Stimulated activated CD8-positive, alpha-beta memory T cell treated with anti-CD3 and anti-CD28 coated beads, Interleukin-15, amount 100 ng/mL, for 1 hour (primary cell): ENCODE measurements at places on chromosomes 13 and 19.

- no peak for DNase-seq
These were observed 1.5 kb upstream of the KCNN4 start for GRCh38 chr19:43782311-43782660.

GRCh38 chr19:457636-458035 is 3.2 kb downstream of the SHC2 start:
- DNase-seq: no peak

- DNase-seq: no peak
These were observed 600 bp downstream of the AP1M1 start for GRCh38 chr19:16198370-16198651.

GRCh38 chr19:16714702-16715287 is 4.9 kb upstream of the NWD1 start:
- DNase-seq: no peak

DNA sequence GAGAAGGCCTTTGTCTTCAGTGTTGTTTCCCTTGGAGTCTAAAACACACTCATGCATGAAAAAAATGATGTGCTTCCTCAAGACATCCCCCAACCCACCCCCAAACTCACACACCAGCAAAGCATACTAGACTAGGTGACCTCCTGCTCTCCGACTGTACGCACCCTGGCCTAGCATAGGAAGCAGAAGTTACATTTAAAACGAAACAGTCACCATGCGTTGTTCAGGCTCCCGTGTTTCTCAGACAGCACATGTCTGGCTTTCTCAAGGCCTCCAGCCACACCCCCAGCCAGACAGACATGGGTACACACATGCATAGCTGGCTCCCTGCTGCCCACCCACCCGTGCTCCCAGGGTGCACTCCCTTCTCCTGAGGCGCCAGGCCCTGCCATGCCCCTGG is 28.7 kb upstream of the C1QTNF9 start:
- DNase-seq: no peak

DNA sequence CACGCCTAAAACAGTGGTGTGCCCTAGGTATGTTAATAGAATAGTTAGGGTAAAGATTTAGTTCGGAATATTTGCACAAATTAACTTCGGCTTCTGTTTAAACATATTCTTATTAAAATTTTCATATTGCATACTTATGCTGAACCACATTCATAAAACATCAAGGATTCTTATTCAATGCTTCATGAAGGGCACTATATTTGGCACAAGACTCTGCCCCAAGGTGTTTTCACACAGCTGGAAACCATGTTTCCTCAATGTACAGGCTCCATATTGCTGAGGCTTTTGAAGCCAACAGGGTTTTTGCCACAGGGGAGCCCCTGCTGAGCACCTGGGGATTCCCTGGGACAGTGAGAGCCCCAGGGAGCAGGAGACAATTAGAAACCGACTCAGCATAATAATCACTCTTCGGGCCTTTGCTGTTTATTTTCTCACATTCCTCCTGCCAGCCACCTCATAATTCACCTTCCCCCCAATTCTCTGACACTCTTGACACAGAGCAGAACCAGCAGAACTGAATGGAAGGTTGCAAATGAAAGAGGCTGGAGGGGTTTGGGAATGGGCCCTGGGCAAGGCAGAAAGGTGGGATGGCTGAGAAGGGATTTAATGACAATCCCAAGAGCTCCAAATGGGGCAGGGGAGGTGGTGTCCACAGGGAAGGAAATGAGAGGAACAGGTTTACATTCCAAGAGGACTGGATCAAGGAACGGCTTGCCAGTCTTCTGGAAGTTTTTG is 72.3 kb upstream of the POMP start:
- DNase-seq: no peak

- no peak for DNase-seq
These were observed 6.3 kb upstream of the IGSF23 start for GRCh38 chr19:44607049-44607448.

- no peak for DNase-seq
These were observed 19.4 kb upstream of the PSG2 start for GRCh38 chr19:43101950-43102349.

- DNase-seq: no peak
These were observed 32.3 kb downstream of the WASF3 start for GRCh38 chr13:26589754-26590153.

- DNase-seq: no peak
These were observed 8.4 kb upstream of the RAP2A start for GRCh38 chr13:97425590-97425989.

DNA sequence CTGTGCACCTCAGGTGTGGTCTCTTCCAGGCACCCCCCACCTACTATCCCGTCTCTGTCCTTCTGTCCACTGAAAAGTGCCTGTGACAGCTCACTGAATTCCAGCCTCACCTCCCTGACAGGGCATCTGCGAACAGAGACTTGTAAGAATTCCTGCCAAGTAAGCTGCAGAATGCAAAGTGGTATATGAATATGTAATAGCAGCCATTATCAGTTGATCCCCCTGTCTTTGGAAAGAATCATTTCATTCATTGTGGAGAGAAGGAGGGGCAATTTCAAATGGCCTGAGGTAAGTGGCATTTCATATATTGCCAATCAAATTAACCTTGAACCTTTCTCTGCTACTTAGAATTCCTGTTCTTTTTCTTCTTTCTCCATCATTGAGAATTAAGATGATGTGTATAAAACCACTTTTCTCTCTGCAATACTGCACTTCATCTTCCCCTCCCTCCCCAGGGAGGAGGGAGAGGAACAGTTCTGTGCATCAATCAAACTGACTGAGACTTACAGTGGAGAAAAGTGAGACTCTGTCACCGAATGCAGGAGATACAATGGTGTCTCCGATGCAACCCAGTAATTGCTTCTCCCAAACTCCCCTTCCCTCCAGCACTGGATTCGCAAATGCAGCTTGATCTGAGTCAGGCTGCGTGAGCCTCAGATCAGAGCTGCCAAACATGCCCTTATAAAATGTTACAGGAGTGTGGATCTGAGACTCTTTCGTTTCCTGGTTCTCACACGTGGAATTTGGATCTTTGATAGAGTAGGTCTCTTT is 91.7 kb downstream of the SLC10A2 start:
- DNase-seq: no peak

- no peak for DNase-seq
These were observed 1615.4 kb downstream of the EFNB2 start for GRCh38 chr13:104920091-104920490.

DNA sequence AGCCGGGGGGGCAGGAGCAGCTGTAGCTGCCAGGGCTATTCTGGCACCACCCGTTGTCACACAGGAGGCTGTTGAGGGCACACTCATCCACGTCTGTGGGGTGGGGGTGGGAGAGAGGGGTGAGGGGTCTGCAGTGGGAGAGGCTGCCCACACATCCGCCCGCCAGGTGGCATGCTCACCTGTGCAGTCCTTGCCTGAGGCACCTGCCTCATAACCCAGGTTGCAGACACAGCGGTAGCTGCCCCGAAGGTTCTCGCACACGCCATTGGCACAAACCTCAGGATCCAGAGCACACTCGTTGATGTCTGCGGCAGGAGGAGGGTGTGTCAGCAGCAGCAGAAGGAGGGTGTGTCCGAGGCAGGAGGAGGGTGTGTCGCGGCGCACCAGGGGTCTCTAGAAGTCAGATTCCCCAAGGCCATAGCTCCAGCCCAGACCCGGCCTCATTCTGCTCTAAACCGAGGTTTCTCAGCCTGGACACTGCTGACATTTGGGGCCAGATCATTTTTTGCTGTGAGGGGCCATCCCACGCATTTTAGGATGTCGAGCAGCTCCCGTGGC is 20.3 kb downstream of the FBN3 start:
- DNase-seq: no peak

DNA sequence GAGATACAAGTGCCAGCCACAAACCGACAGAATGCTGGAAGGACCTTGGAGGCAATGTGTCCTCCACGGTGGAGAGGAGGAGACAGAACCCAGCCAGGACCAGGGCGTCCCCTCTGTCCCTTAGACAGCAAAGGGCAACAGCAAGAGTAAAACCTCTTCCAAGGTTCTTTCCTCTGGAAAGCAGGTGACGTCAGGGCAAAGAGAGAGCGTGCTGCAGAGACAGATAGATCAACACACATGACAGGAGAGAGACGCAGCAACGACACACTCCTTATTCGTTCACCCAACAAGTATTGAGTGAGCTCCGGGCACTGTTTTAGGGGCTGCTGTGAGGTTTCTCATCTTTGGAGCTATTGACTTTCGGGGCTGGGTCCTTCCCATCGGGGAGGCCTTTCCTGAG is 1.3 kb upstream of the GALP start:
- DNase-seq: no peak

DNA sequence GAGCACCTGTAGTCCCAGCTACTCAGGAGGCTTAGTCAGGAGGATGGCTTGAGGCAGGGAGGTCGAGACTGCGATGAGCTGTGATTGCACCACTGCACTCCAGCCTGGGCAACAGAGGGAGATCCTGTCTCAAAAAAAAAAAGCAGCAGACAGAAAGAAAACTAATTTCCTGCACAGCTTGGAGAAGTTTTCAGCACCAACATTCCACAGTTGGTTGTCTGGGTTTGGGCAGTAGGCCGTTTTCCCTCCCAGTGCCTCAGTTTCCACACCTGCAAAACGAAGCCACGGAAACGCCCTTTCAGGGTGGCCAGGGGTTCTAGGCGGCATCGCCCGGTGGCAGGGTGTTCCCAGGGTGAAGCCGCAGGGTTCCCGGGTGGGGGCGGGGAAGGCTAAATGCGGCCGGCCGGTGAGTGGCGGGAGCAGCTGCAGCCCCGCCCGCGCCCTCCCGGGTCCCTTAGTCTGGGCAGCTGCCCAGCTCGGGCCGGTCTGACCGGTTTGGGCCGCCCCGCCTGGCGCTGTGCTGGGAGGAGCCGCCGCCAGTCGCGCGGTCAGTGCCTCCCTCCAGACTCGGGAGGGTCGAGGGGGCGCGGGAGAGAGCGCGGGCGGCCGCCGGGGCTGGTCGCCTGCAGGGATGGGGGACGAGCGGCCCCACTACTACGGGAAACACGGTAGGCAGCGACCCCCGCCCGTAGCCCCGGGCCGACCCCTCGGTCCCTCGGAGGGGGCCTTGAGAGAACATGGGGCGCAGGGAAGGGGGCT is at the start of gene SLC44A2:
SLC44A2 (plus strand) TSS at position 551 of the 759 bp plus-strand sequence; CDS start at position 632, 81 bp downstream.
- DNase-seq: no peak

DNA sequence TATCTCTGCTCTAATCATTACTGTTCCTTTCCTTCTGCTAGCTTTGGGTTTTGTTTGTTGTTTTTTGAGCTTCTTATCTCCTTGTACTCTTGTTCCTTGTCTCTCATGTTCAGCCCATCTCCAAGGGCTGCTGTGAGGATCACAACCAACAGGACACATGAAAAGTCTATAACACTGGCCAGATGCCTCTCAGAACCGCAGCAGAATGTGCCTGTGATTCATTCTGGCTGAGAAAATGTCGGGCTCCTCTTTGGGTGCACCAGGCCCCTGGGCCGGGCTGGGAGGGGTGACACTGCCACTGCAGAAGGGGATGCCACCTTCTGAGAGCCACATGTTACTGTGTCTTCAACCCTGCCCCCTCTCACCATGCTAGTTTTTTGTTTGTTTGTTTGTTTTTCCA is 48.0 kb downstream of the GGACT start:
- DNase-seq: no peak

GRCh38 chr13:39688278-39688677 is 32.8 kb downstream of the COG6 start:
- DNase-seq: no peak

DNA sequence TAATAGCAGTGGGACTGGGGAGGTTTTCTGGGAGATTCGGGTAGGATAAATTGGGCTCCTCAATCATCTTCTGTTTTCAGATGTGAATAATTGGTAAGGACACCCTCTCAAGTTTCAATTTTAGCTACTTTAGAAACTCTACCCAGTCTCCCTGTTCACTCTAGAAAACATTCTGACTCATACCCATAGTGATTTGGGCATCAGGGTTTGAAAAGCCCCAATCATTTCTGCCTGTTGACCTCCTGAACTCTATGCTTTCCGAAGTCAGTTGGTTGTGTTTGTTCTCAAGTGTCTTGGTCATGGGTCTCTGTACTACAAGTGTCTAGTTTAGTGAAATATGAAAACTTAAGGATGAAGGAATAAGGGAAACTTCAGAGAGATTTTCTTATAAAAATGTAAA is 911.3 kb upstream of the GPC6 start:
- DNase-seq: no peak

DNA sequence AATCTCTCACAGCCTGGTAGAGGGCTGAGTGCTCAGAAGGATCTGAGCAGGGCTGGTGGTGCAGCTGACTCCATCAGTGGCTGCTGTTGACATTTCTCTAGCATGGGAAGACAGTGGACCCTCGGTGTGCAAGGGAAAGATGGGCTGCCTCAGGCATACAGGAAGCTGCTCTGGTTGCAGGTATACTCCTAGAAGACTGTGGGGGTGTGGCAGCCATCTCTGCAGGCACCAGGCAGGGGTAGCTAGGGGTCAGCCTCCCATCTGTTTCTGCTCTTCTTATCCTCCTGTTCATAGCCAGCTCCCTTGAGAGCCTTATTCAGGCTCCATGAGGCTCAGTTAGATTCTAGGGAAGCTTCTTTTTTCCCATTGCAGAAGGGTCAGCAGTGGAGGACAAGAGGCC is 475.5 kb downstream of the TSHZ3 start:
- DNase-seq: no peak

DNA sequence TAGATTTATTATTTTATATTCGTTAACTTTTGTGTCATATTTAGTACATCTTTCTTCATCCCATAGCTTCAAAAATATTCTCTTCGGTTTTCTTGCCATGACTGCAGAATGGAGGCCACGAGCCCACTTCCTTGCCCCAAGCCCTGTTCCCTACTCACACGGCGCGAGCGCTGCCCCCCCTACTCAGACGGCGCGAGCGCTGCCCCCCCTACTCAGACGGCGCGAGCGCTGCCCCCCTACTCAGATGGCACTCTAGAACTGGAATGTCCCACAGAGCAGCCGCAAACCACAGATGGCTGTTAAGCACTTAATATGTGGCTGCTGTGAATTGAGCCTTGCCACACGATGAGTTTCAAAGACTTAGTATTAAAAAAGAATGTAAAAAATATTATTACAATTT is 102.2 kb upstream of the PEG3 start:
- DNase-seq: no peak

GRCh38 chr19:58227964-58228584 is 640 bp upstream of the ZNF544 start:
- DNase-seq: no peak

DNA sequence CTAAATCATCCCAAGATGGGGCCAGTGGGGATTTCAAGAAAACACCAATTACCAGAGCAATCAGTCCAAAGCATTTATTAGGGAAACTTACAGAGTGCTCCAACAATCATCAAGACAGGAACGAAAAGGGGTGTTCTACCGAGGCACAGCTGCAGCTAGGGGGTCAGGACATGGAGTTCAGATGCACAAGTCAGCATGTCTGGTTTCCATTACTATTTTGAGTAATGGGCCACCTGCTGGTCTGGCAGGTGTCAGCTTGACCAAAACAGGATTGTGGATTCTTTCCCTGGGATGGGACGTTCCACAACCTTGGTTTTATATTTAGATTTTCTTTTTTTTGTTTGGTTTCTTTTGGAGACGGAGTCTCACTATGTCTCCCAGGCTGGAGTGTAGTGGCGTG is 3.9 kb upstream of the UBL5 start:
- DNase-seq: no peak
